ENCODE measurements at places on chromosomes 16 and 17.

DNA sequence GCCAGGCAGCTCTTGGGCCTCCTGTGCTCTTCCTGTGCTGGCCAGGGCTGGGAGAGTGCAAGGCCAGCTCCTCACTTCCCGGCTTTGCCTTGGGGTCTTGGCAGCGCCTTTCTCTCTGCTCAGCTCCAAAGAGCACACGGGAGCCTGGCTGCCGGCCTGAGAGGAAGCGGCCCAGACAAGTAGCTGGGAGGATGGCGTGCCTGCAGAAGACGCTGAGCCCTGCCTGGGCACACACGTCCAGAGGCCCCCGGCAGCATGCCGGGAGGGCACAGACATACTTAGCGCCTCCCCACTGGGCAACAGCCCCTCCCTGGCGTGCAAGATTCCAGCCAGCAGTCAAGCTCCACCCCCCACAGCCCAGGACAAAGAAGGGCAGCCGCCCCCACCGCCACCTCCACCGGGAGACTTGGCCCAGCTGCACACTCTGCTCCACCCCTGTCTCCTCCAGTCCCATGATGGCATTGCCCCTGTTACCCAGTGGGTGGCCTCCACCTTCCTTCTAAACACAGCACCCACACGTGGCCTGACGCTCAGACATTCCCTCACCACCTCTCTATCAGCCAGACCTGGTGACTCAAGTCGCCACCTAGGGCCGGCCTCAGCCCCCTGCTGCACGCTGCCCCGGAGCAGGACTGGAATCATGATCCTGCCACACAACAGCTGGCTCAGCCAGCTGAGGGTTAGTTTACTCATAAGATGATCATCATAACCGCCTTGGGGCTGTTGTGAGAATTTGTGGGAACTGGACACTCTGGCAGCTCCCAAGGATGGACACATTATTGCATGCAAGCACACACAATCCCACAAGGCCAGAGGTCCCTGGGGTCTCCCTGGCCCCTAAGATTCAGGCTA is 12.4 kb downstream of the SGCA start:
- peak; percentile 51 for DNase-seq

DNA sequence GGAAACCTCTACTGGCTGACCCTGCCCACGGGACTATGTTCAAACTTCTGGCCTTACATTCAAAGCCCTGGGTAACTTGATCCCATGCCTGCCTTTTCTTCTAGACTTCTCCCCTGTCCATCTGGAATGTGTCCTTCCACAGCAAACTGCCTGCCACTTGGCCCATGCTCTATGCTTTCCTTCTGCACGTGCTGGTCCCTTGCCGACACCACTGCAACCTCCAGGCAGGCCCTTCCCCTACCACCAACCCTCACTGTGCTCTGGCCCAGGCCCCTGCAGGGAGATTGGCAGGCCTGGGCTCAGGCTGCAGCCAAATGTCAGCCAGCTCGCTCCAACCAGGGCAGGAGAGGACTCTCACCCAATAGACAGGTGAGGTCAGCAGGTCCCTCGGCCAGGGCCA is 11.0 kb downstream of the HSD11B2 start:
- DNase-seq: no peak

DNA sequence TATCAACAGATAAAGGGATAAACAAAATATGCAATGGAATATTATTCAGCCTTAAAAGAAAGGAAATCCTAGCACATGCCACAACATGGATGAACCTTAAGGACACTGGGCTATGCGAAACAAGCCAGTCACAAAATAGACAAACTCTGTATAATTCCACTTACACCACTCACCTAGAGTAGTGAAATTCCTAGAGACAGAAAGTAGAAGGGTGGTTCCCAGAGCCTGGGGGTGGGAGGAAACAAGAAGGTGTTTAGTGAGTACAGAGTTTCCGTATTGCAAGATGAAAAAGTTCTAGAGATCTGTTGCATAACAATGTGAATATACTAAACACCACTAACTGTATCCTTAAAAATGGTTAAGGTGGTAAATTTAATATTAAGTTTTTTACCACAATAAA is 10.0 kb downstream of the SPOP start:
- DNase-seq: no peak

- peak; percentile 56 for DNase-seq
Observed at GRCh38 chr17:75077496-75078283, 10.1 kb upstream of the SLC16A5 start.

DNA sequence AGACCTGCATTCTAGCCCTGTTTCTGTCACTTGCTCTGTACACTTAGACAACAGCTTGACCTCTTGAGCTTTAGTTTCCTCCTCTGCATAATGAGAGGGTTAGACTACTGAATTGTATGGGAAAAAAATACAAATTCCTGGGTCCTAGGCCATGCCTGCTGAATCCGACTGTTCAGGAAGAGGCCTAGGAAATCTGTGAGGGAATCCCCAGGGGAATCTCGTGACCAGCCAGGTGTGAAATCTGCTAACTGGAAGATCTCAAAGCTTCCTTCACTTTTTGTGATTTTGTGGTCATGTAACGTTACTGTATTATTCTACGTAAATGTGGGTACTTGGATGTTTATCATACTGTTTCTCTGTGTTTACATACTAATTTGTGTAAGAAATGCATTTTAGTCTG is 58.2 kb downstream of the CYLD start:
- no peak for DNase-seq
